Activated CD4-positive, alpha-beta T cell treated with anti-CD3 and anti-CD28 coated beads, Interleukin-2, amount 50 U/mL, for 4 hours (primary cell): ENCODE measurements at places on chromosomes 3 and 15.

GRCh38 chr15:71422530-71423259 is 307.4 kb downstream of the THSD4 start:
- DNase-seq = no peak

- DNase-seq = no peak
Observed at GRCh38 chr15:96046620-96047240, 283.8 kb upstream of the NR2F2 start.

DNA sequence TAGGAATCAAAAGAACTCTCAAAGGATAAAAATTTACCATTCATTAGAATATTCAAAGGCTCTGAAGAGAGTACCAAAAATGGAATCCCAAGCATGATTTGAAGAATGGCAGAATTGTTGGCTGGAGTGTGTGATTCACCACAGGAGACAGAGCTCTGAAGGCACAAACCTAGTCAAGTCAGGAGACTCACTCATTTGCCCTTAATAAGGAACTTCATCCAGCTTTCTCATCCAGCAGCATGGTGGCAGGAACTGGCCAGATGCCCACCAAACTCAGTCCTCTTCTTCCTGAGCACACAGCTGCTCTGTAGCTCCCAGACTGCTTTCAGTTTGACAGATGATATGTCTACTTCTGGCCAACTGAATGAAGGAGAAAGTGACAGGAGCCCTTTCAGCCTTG is 16.5 kb upstream of the HEG1 start:
- no peak for DNase-seq

DNA sequence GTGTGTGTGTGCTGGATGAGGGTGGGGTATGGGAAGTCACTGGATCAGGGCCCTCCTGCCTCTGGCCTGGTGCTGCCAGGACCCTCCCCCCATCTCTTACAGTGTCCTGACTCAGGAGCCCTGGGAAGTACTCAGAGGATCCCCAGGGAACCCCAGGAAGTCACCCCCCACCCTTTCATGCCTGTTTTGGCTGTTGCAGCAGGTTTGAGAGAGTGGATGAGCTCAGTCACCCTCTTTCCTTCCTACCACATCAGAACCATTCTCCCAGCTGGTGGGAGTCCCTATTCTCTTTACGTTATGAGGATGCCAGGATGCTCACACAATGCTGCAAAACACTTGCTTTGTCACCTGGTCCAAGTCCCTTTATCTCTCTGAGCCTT is 59.0 kb downstream of the BDH1 start:
- DNase-seq = no peak

DNA sequence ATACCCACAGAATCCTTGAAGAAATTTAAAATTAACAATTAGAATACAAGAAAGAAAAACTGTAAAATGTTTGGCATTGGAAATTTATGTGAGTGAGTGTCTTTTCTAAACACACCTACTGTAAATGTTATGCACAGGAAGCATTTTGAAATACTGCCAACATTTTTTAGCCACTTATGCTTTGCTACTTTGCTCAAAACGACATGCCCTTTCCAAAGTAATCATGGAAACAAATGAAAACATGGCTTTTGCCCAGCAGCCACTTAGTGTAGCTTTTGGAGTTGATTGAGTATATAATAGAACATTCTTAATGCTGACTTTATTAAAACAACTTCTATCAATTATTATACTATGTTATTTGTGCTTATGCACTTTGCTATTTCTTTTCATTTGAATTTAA is 823.0 kb downstream of the CADM2 start:
- no peak for DNase-seq

- DNase-seq = no peak
Observed at GRCh38 chr3:134858441-134859035, 63.5 kb downstream of the EPHB1 start.

DNA sequence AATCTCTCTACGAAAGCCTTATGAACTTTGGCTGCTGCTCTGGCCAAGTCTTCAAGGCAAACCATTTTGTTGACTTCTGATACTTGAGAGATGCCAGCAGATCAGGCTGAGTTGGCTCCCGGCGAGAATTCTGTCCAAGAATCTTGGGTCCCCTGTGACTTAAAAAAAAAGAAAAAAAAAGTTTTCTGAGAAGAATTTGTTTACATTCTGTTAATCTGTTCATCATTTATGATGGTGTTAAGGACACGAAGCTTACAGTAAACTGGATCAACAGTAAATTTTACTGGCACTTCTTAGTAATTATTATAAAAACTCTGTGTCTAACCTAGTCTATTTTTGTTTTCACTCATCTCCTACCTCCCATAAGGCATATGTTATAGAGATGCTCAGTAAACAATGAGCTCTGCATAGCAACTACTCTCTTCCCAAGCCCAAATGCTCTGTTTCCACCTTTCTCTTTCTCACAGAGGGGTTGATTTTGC is 320.9 kb upstream of the RASGRP1 start:
- no peak for DNase-seq

GRCh38 chr3:69560116-69560515 is 174.2 kb upstream of the FRMD4B start:
- DNase-seq = no peak

GRCh38 chr3:196774848-196775422 is 35.3 kb downstream of the PAK2 start:
- no peak for DNase-seq

DNA sequence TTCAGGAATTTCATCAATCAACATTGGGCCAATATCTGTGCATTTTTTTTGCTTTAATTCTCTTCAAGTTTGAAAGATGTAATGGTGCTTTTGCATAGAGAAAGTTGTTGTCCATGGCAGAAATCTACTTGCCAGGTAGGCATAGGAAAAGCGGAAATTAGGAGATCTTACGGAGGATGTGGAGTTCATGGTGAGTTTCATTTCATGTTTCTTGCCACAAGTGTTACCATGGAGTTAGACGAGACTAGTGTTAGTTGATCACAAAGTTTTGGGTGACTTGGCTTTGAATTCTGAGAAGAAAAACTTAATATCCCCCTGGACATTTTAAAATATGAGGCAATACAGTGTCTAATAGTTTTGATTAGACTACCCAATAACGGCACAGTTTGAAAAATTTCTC is 1.0 kb upstream of the P2RY13 start:
- DNase-seq = no peak

- no peak for DNase-seq
Observed at GRCh38 chr3:45309876-45310275, 78.5 kb upstream of the LARS2 start.

DNA sequence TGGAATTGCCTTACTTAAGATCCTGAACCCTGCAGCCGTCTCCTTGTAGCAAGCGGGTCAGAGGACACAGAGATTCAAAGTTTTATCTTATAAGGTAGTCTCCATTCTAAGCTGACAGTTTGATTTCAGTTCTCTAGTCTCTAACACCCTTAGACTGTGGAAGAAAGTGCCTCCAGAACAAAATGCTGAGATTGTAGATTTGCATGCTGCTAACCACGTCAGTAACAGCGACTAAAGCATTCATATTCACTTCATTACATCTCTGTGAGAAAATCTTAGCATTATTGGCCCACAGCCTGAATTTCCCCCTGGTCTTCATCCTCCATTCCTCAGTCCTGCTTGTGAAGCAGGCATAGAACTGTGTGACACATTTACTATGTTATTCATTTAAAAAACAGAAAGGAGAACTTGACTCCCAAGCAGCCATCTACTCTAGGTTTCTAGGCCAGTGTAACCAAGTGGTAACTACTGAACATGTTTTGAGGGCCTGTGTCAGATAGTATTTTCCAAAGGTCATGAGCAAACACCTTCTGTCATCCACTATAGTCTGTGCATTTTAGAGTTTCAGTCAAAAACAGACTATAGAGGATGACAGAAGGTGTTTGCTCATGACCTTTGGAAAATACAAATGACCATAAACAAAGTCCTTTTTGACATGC is 27.4 kb downstream of the ARIH2 start:
- no peak for DNase-seq

DNA sequence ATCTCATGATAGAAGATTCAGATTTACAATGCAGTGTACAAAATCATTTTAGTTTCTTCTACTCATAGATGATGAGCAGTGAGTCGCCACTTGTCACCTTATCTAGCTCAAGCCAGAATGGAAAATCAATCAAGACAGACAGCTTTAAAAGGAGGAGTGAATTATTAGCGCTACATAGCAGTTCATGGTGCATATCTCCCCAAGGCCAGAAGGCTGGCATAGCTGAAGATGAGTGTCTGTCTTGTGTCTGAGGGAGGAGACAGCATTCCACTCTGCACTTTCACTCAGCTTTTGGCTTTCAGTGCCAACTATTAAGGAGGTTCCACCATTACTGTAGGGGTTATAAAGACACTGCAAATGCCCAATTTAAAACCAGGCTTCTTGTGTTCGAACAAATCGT is 804.1 kb upstream of the LMCD1 start:
- no peak for DNase-seq

- no peak for DNase-seq
Observed at GRCh38 chr15:68598171-68599152, 19.7 kb downstream of the CORO2B start.

GRCh38 chr15:75200765-75201615 is 692 bp upstream of the C15orf39 start:
- peak; percentile 64 for DNase-seq

GRCh38 chr3:195096484-195097330 is 174.3 kb downstream of the XXYLT1 start:
- no peak for DNase-seq

DNA sequence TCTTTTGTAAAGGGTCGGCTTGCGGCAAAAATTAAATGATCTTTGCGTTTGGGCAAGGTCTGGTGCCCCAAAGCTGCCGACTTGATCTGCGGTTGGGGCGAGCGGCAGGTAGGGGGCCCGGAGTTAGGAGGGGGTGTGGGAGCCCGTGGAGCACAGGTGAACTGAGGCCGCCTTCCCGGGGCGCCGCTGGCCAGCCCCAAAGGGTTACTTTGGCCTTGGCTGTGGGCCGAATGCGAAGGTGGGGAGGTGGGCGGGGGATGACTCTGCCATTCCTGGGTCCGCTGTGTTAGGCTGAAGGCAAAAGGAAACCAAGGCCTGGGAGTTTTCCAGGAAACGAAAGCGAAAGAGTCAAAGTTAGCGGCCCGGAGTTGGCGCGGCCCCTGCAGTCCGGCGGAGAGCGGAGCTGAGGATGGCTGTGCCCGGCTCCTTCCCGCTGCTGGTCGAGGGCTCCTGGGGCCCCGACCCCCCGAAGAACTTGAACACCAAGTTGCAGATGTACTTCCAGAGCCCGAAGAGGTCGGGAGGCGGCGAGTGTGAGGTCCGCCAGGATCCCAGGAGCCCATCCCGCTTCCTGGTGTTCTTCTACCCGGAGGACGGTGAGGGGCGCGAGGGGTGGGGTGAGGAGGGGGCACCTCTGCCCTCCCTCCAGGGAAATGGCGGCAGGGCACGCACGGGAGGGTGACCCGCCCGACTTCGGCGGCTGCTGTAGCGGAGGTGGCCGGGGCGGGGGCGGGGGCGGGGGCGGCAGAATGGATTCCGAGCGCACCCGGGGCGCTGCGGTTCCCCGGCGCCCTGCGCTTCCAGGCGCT is at the start of gene PARP14:
Gene PARP14 (plus strand): TSS at position 365 of the 809 bp plus-strand sequence. CDS start 45 bp downstream, at position 410.
- peak; percentile 60 for DNase-seq

DNA sequence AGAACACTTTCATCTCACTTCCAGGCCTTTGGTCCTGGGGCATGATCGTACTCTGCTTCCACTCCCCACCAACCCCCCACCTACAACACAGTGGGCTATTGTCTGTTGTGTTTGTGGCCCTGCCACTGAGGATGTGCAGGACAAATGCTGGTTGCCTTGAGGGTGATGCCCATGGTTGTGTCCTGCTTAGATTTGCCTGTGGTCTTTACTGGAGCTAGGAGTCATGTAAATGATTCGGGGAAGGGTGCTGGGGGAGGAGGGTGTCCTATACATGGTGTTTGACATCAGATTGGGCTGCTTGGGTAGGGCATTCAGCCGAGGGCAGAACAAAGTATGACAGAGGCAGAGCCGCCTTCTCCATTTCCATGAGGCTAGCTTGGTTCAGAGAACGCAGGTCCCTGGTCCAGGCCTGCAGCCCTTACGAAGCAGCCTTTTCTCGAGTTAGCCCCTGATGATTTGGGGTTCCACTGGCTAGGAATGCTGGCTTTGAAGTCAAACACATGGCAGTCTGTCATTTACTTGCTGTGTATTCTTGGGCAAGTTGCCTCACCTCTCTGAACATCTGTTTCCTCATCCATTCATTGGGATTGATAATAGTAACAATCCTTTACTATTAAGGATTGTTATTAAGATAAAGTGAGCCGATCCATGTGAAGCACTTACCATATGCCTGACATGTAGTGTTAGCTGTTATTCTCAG is 6.9 kb downstream of the CORO2B start:
- DNase-seq = no peak

- no peak for DNase-seq
Observed at GRCh38 chr3:116270056-116270455, 175.2 kb downstream of the LSAMP start.

DNA sequence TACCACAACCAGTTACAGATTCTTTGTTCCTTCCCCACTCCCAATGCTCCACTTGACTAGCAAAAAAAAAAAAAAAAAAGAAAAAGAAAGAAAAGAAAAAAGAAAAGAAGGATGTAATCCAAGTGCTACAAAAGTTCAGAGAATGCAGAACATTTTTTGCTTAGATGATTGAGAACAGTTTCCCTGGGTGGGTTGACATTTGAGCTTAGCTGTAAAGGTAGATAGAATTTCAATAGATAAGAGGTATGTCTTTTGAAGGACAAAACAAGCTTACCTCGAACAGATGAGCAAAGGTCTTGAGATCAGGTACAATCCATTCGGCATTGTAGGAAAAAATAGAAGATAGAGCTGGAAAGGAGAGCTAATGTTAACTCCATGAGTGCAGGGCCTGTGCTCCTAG is 344.6 kb upstream of the NECTIN3 start:
- DNase-seq = no peak

- no peak for DNase-seq
Observed at GRCh38 chr15:67127965-67128364, 62.6 kb downstream of the SMAD3 start.

GRCh38 chr15:66965201-66965900 is 100.1 kb upstream of the SMAD3 start:
- no peak for DNase-seq

DNA sequence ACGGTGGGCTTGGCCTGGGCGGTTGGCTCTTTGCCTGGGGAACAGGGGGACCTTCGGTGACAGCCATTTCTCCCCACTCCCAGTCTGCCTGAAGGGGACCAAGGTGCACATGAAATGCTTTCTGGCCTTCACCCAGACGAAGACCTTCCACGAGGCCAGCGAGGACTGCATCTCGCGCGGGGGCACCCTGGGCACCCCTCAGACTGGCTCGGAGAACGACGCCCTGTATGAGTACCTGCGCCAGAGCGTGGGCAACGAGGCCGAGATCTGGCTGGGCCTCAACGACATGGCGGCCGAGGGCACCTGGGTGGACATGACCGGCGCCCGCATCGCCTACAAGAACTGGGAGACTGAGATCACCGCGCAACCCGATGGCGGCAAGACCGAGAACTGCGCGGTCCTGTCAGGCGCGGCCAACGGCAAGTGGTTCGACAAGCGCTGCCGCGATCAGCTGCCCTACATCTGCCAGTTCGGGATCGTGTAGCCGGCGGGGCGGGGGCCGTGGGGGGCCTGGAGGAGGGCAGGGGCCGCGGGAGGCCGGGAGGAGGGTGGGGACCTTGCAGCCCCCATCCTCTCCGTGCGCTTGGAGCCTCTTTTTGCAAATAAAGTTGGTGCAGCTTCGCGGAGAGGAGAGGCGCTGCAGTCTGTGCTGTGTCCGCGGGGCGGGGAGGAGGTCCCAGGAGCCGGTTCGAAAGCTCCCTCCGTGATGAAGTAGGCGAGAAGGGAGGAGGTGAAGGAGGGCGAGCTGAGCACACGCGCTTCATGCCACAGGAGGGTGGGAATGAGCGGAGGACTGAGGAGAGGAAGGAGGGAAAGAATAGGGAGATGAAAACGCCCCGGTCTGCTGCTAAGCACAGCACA is 9.6 kb downstream of the CLEC3B start:
- DNase-seq = no peak
